ENCODE measurements at places on chromosomes 13 and 19.

DNA sequence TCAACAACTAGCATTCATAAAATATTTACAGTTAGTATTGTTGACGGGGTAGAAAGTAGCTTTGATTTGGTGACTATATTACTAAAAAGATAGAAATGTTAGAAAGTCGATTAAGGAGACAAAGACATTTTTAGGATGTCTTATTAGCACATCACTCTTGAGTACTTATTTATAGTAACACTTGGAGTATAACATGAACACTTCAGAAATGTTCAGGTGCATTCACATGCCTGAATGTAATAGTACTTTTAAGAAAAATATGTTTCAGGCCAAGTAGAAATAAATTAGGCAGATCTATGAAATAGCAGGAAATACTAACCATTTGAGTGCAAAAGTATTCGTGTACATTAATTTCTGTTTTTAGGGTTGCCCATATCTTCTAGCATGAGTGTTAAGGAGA, 70.4 kb downstream of the CDK8 start:
- DNase-seq, result no peak

- DNase-seq, result no peak
These were observed 34.8 kb downstream of the NFIC start for GRCh38 chr19:3401004-3401768.

DNA sequence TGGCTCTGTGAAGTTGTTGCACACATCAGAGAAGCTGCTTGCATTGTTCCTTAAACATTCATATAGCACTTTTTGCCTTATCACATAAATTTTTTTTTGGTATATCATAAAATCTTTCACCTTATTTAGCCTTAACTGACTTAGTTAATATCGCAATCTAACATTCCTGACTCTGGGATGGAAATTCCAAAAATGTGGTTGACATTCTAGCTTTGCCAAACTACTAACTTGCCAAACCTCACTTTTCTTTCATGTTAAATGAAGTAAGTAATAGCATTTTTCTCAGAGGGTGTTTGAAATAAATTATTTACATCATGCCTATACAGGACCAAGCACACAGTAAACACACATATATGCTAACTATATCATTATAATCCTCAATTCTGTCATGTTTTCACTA, 736.9 kb upstream of the PCDH9 start:
- DNase-seq, result no peak

GRCh38 chr19:55116859-55117662, at the start of gene PPP1R12C:
TSS of gene PPP1R12C (minus strand) at chr19:55117637. CDS start at chr19:55117543, 94 bp downstream.
- DNase-seq, result no peak

GRCh38 chr13:81409284-81409683, 1068.4 kb upstream of the SPRY2 start:
- DNase-seq, result no peak

DNA sequence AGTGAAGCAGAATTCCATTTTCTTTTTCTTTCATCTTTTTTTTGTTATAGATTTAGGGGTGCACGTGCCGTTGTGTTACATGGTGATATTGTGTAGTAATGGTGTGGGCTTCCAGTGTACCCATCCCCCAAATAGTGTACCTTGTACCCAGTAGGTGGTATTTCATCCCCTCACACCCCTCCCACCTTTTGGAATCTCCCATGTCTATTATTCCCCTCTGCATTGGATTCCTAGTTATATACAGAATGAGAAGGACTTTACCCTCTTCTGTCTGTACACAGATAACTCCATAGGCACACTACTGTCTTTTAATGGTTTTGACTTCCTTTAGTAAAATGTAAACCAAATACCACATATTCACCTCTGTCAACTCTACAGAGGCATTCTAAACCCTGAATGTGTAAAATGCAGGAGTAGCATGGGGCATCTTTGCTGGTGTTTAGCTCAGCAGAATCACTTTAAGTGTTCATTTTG, 28.0 kb downstream of the FRY start:
- no peak for DNase-seq

GRCh38 chr19:35110974-35111373, 4.6 kb upstream of the FXYD3 start:
- DNase-seq, result no peak

- no peak for DNase-seq
These were observed 74.8 kb upstream of the STK24 start for GRCh38 chr13:98651744-98652143.

GRCh38 chr19:49820125-49820524, 2.0 kb downstream of the MED25 start:
- DNase-seq, result no peak

GRCh38 chr13:79772811-79773210, 291.9 kb downstream of the NDFIP2 start:
- no peak for DNase-seq

DNA sequence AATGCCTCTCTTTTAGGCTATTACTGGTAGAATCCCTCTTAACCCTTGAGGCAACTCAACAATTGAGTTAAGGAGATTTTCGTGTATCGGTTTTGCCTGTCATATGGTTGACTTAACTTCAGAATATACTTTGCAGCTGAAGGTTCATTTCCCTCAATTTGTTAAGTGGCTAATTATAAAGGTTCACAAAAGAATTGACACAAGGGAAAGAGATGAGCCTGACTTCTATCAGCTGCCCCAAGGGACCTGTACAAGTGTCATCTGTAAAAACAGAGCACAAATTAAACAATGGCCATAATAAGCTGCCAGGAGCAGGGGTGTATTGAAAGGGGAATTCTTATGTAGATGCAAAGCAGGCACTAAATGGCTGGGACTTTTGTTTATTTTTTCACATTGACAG, 334.8 kb upstream of the OBI1 start:
- DNase-seq, result no peak

- peak; percentile 57 for DNase-seq
These were observed at the start of gene MCF2L for GRCh38 chr13:112968910-112969691. TSS of gene MCF2L (plus strand) at chr13:112969214. CDS start at chr13:112969380, 166 bp downstream.

DNA sequence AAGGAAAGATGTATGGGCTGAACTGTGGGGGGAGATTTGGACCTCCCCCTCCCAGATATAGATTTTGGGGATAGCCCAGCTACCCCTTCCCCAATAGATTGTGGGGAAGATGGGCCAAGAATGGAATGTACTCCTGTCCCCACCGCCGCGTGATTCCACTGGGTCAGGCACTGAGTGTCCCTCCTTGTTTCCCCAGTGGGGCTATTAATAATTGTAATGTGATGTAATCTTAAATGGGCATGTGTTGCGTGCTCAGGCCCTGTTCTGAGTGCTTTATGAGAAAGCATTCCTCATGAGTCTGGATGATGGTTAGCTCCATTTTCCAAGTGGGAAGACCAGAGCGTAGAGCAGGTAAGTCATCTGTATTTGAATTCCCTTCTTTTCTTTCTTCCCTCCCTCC, 1.4 kb downstream of the PSMD8 start:
- DNase-seq, result no peak

GRCh38 chr19:4586245-4586644, 26.8 kb upstream of the SEMA6B start:
- no peak for DNase-seq

- no peak for DNase-seq
These were observed 1464.5 kb upstream of the SLC10A2 start for GRCh38 chr13:104530741-104531140.

All from activated gamma-delta T cell treated with Interleukin-2 at 50 U/mL for 16 hours (primary cell).